ENCODE measurements at places on chromosomes 12 and 14.

DNA sequence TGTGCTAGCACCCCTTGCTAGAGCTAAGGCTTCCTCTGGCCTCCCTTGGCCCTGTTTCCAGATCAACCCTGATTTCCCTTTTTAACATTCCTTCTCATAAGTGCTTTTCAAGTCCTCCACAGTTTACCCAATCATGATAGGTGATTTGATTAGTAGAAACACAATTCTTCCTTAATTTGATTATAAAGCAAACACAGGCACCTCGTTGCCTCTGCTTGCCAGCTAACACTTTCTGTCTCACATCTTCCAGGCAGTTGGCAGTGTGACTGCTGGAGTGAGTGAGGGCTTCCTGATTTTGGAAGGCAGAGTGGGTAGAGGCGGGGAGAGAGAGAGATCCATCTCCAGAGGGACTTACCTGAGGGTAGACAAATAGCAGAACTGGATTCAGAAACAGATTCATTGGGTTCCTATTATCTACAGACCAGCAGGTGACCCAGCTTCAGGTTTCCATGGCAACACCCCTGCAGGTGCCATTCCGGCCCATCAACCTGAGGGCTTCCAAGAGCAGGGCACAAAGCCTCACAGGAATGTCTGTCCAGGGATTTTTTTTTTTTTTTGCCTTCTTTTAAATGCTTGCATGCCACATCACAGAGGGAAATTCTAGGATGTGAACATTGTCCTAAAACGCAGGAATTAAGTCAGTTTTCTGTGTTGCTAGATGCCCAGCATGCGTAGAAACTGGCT is 77.7 kb downstream of the PLXNC1 start:
- no peak for DNase-seq

DNA sequence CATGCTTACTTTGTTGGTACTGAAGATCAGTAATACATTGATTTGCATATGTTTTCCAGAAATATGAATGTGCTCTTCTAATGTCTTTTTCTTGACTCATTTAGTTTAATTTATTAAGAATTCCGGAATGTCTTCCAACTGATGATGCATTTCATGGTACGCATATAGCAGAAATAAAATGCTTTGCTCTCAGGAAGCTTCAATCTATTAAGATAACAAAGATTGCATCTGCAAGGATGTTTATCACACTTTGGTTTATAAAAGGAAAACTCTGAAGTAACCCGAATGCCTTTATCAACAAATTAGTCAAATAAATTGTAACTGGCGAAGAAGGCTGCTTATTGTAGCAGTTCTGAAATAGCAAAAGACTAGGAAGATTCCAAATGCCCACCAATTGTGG is 166.4 kb upstream of the LMNTD1 start:
- DNase-seq, result no peak

DNA sequence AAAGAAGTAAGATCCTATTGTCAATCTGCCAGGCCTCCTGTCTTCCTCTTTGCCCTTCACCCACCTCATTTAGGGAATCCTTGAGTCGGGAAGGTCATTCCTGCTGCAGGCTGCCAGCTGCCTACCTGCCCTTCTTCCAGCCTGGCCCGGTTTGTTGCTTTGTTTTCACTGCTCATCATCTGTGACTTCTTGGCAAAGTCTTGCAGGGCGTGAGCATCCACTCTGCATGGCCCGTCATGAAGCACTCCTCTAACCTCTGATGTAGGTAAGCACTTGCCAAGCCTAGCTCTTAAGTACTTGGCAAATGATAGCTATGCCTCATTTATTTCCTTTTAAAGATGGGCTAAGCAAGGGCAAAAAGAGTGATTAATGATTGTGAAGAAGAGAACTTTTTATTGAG is 192.8 kb downstream of the NRXN3 start:
- DNase-seq, result no peak

DNA sequence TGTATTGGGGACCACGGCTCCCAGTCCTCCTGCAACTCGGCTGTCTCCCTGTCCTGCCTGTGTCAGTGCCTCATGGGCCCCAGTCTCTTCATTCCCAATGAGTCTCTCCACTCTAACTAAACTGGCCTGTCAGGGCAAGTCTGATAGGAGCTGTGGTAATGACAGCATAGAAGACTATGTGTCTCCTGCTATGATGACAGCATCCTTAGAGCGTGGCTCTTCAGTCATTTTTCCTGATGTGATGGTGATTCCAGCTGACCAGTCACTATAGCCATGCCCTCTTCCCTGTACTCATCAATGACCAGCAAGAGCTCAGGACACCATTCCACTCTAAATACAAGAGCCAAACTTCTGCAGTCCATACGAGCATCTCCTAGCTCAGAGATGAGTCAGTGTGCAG is 339.8 kb downstream of the PCNX1 start:
- no peak for DNase-seq

GRCh38 chr12:67471810-67472209 is 176.7 kb upstream of the DYRK2 start:
- DNase-seq, result no peak

DNA sequence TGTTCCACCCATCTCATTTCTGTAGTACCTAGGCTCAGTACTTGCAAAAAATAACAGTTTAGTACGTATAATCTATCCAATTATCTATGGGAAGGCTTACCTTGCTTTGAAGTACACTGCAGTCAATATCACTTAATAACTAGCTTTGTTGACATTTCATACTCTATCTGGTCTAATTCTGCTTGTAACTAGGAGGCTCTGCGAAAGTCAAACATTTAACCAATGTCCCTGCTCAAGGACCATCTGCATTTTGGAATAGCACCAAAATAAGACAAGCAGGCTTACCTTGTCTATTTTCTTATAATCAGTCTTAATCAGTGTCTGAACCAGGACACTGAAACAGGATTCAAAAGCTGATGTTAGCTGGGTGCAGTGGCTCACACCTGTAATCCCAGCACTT is 39.9 kb downstream of the SLC25A47 start:
- DNase-seq, result no peak

DNA sequence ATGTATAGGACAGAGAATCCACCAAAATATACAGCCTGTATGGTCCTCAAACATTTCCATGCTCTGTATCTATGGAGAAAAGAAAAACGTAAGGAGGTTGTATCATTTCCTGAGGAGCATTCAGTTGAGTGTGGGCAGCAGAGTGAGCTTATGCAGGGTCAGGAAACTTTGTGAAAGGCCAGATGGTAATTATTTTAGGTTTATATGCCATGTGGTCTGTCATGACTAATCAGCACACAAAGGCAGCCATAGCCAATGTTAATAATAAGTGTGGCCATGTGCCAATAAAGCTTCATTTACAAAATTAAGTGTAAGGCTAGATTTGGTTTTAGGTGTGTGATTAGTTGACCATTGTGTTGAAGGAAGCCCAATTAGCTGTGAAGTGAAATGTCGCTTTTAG is 33.2 kb upstream of the A2M start:
- DNase-seq, result no peak

GRCh38 chr12:132319359-132319950 is 9.9 kb downstream of the GALNT9 start:
- no peak for DNase-seq

GRCh38 chr12:111322336-111323250 is 46.3 kb downstream of the PHETA1 start:
- no peak for DNase-seq

DNA sequence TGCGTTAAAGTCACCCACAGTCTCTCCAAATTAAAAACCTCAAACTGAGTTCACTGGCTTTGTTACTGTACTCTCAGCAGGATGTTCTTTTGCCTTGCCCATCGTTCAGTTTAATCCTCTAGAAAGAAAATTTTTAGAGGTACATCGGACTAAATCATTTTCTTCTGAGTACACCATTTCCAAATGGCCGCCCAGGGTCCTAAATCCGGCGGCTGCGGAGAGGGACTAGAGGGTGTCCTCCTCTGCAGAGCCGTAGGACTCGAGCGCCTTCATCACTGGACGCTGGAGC is 1.4 kb downstream of the LIN7A start:
- DNase-seq, result no peak

DNA sequence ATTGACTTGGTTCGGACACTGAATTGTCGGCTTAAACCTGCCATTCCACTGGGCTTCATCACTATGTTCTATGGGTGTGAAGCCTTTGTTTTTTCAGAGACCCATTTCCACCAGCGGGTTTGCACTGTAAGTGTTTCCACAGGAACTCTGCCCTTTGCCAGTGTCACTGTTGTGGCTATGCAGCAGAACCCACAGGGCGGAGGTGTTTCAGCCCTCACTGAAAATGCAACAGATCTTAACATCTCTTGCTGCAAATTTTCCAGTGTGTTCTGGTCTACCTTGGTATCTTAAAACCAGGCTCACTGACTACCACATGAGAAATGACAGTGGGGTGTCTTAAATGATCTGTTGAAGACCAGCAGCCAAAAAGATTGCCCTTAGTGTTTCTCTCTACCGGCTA is 21.1 kb downstream of the PRKCH start:
- DNase-seq, result no peak

DNA sequence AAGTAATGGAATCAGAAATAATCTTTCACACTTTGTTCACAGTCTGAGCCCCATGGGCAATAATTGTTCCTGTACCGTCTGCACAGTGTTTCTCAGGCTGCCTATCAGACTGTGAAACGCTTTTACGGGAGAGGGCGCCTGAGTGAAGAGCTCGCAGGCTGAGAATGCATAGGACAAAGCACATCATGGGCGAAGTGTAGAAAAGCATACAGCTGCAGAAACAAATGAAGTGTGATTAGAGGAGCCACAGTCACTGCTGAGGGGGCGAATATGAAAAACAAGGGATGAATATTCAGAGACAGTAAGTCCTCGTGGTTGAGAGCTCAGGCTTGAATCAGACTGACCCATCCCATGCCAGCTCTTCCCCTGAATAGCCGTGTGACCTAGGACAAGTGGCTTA is 438.4 kb upstream of the DCN start:
- no peak for DNase-seq

GRCh38 chr14:63470962-63471793 is 72.0 kb downstream of the PPP2R5E start:
- peak; percentile 8 for DNase-seq

- DNase-seq, result no peak
Measured at GRCh38 chr12:76101739-76102385, 17.4 kb upstream of the NAP1L1 start.

- DNase-seq, result no peak
Measured at GRCh38 chr12:24719293-24719721, 229.6 kb downstream of the BCAT1 start.

- no peak for DNase-seq
Measured at GRCh38 chr12:113803759-113804140, 162.4 kb downstream of the RBM19 start.

GRCh38 chr12:38328306-38328895 is 11.8 kb downstream of the ALG10B start:
- no peak for DNase-seq

DNA sequence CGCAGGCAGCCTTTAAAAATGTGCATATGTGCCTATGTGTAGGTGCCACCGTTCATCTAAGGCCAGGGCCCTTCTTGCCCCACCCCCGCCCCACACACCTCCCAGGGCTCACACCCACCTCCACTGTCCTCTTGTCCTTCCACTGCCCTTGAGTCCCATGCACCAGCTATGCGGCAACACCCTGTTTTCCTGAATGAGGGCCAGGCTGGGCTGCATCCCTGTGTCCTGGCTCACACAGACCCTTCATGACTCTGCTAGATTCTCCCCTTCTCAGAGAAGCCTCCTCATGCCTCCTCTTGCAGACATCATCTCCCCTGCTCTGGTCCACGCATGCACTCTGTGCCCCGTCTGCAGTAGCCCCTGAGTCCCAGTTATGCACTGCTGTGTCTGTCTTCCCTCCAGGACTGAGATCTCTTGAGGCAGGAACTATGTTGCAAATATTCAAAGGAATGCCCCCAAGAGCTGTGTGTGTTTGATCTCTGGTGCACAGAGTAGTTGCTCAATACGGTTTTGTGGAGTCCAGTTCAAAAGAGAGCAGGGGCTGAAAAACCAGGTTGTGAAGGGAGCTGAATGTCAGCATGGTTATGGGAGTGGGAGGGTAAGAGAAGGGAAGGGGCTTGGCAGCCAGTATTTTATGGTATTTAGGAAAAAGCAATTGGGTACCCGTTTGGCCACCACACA is 47.3 kb upstream of the ESRRB start:
- DNase-seq, result no peak

DNA sequence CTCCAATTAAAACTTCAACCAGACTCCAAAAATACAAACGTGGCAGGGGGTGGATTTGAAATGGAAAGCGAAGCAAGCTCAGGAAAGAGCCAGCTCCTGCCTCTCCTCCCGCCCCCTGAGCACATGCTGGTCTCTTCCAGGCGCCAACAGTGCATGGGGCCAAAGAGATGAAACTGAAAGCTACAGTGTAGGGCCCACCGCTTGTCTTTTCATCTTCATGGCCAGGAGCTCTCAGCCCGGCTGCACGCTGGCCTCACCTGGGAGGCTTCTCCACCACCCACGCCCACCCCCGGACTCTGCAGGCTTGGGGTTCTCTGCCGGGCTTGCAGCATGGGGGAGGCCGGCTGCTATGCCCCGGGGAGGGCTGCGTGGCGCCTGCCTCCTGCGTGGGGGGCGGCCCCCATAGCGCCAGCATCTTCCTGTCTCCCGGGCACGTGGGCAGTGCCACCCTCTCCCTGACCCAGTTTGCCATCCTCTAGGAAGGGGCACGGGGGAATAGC is 2.0 kb downstream of the RIMBP2 start:
- no peak for DNase-seq

- no peak for DNase-seq
Measured at GRCh38 chr14:61368114-61368710, 46.8 kb downstream of the PRKCH start.

DNA sequence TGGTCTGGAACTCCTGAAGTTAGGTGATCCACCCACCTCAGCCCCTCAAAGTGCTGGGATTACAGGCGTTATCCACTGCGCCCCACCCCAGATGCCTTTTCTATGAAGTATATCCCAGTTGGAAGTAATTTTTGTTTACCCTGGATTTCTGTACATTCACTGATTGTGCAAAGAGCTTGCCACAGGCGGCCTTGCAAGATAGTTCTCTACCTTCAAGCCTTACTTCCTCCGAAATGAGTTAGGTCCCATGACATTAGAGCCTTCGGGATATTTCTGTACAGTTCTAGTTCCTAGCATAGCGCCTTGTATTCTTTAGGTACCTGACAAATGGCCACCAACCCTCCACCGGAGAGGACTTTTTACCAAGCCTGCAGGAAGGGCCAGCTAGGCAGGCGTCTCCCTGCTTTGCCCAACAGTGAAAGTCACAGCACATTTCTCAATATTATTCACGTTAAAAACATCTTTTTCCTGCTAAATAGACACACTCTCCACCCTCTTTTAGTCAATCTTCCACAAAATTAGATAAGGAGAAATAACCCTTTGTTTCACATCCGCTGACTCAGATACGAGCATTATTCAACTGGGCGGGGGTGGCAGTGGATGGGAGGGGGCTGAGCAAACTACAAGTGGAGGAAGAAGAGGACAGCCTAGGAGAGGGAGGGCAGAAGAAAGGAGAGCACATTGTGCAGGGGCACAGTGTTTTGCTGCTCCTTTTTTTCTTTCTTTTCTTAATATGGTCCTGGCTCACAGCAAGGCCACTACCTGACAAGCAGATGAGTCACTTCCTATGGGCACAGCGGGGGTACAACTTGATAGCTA is 40.0 kb upstream of the CAPRIN2 start:
- peak; percentile 77 for DNase-seq

DNA sequence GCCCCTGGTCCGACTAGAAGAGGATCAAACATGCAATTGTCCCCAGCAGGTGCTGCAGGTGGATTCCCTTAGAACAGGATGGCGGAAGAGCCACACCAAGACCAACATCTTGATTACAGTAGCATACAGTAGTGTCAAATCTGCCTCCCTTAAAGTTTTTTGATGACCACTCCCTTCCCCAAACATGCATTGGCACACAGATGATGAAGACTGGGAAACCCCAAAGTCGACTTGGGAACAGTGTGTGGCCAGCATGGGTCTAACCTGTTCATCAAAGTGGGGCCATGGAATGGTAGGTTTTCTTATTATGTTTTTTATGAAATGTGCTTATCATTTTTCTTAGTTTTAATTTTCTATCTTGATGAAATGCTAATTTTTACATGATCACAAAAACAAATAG is 8.8 kb downstream of the PLXNC1 start:
- no peak for DNase-seq
